Kidney tubule cell (primary cell): ENCODE measurements at places on chromosomes 6 and 20.
A peak's percentile ranks its signal among the peaks of the same experiment; 100 is the strongest.

DNA sequence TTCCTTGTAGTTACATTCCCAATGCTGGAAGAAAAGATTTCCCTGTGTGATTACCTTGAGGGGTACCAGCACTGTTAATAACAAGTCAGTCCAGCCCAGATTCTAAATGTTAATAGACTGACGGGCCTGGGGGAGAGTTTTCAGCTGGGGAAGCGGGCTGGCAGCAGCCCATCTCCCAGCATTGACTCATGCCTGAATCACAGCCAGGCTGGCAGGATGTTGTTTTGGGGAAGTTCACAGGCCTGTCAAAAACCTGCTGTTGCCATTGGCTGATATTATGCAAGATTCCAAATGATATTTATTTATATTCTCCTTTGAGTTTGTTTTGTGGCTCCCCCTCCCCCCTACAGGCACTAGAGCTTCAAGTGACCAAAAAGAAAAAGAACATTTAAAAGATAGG lies 213.9 kb upstream of the CNR1 start:
- DNase-seq = peak; percentile 79

DNA sequence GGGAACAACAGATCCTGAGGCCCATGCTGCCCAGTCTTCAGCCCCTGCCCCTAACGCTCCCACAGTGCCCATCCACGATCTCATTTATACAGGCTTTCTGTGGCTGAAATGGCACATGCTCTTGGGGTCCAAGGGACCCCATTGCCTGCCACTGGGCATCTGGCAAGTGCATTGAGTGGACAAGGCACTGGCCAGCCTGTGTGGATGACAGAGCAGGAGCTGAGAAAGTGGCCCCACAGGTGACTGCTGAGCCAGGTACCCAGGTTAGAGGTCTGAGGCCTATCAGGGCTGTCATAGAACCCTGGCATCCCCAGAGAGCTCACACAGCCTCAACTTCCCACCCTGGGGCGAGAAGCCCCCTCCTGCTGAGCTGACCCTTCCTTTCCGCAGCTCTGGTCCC lies 86.0 kb upstream of the NXT1 start:
- DNase-seq = no peak

DNA sequence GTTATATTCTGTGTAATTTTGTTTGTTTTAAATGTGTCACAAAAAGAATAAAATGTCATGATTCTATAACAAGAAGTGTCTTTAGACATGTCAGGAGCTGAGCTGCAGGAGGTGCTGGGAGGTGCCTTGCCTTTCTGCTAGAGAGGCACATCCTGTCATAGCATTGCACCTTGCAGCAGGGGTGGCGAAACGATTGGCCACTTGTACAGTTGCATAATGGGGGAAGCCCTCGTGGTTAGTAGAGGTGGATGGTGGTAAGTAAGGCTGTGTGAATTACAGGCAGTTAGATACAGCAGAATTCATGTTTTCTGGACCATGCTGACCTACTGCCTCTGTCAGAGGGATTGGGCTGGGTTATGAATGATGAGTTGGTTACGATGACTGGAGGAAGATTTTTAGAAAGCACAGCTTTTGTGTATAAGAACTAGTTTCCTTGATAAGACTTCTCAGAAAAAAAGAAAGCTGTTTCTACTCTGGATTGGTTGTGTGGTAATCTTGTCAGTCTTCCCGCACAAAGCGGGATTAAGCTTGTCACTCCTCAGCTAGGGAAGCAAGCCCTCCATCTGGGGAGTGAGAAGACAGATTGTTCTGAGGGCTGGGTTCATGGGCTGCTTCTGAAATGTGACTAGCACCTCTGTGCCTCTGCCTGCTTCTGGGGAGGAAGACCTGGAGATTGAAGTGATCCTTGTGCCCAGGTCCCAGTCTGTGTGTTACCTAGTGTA lies 74.9 kb downstream of the FOXO3 start:
- DNase-seq = no peak

GRCh38 chr20:43987018-43987417 lies 72.4 kb downstream of the TOX2 start:
- no peak for DNase-seq

- DNase-seq = peak; percentile 80
Observed at GRCh38 chr6:139981768-139982181, 607.3 kb upstream of the CITED2 start.

- DNase-seq = no peak
Observed at GRCh38 chr6:74333406-74333805, 637.4 kb downstream of the CD109 start.

GRCh38 chr6:129759796-129760605 lies 50.0 kb upstream of the ARHGAP18 start:
- no peak for DNase-seq

DNA sequence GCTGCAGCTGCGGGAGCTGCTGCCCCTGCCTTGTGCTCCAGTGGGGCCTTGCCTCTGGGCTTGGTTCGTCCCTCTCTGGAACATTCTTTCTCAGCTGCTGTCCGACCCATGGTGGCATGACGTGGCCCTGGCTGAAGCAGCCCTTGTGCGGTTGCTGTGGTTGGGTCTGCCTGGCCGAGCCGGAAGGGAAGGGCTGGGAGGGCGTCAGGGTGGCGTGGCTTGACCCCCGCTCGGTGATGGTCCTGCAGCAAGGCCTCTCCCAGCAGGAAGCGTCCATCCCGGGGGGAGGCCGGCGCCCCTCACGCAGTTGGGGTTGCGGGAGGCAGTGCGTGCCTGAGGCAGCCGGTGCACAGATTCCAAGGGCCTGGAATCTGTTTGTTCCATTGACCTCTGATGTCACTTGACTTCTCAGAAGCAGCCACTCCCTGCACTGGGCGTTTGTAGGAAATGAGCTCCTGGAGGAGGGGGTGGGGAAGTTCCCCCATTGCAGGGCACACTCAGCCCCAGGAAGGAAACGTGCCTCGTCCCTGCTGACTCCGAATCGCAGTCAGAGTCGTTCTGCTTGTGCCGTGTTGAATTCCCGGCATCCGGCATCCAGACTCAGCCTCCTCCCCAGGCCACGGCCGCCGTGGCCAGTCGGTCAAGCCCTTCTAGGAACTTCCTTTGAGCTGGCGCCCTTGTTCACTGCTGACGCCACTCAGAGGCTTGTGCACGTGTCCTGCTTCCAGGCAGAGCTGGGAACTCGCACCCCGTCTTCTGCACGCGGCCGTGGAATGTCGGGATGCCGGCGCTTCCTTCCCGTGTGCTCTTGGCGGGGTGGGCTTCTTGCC lies 9.7 kb upstream of the TNFRSF6B start:
- DNase-seq = peak; percentile 86

GRCh38 chr6:43953256-43953655 lies 174.0 kb downstream of the MRPL14 start:
- DNase-seq = no peak

- DNase-seq = no peak
Observed at GRCh38 chr6:149940672-149940982, 1.2 kb upstream of the ULBP2 start.

GRCh38 chr6:108157234-108157980 lies 8.4 kb upstream of the NR2E1 start:
- DNase-seq = no peak

GRCh38 chr6:169222126-169222525 lies 31.5 kb downstream of the THBS2 start:
- no peak for DNase-seq

GRCh38 chr6:159830501-159831372 lies 30.7 kb downstream of the PNLDC1 start:
- DNase-seq = no peak

DNA sequence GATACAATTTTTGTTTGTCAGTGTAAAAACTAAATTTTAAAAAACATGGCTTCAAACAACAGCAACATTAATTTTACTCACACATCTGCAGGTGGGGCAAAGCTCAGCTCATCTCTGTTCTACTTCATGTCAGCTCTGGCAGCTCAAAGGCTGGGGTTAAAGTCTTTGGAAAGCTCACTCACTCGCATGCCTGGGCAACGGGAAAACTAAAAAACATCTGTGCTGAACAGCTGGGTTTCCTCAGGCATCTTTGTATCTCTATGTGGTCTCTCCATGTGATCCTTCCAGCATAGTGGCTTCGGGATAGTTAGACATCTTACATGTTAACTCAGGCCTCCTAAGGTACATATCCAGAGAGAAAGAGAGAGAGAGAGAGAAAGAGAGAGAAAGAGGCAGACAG lies 499.6 kb downstream of the RFPL4B start:
- DNase-seq = no peak

- no peak for DNase-seq
Observed at GRCh38 chr6:7110092-7110792, 2.5 kb downstream of the RREB1 start.
